Foreskin keratinocyte (primary cell): ENCODE measurements at places on chromosomes 16 and 17.

- no peak for DNase-seq
These were observed 8.5 kb downstream of the HS3ST6 start for GRCh38 chr16:1909561-1910231.

DNA sequence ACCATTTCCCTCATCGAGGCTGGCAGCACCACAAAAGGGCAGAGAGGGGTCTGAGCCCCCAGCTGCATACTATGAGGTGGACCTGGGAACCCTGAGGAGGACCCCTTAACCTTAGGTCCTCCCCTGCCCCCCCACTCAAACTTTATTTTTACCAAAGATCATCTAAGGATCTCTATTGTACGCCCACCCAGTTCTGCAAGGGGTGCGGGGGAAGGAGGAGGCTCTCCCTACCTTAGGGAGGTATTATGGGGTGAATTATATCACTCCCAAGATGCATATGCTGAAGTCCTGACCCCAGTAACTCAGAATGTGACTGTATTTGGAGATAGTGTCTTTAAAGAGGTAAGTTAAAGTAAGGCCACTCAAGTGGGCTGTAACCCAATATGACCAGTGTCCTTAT, 26.8 kb upstream of the EMP2 start:
- DNase-seq = no peak

GRCh38 chr17:2172077-2172851, 117.4 kb downstream of the HIC1 start:
- peak; percentile 58 for DNase-seq

GRCh38 chr16:66905633-66906539, 12.8 kb downstream of the CDH16 start:
- DNase-seq = peak; percentile 64

- DNase-seq = no peak
These were observed 92.8 kb downstream of the HS3ST3A1 start for GRCh38 chr17:13508896-13509295.

DNA sequence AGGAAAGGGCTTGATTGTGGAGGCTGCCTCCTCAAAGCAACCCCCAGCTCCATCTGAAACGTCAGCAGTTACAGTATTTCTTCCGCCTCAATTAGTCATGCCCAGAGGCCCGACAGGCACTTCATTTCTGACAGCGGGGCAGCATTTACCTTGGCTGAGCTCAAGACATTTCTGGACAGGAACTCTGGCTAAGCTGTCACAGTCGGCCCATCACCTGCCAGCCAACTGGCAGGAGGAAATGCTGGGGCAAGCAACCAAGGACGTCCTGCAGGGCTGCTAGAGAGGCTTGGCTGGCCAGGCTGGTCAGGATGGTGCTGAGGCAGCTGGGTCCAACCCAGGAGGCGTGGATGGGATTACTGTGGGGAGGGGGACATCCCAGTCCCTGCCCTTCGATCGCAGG, 27.8 kb downstream of the PLXDC1 start:
- DNase-seq = no peak

GRCh38 chr16:73006026-73006425, 41.9 kb downstream of the ZFHX3 start:
- no peak for DNase-seq

DNA sequence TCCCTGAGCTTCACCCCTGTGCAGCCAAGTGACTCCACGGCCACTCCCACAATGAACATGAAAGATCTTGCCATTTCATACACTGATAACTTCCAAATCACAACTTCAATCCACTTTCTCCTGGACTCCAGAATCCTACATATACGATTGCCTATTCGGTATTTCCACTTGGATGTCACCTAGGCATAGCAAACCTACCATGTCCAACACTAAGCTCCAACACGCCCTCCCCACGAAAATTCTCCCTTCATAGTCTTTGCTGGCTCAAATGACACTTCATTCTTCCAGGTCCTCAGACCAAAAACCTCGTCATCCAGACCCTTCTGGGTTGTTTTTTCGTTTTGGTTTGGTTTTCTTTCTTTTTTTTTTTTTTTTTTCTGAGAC, 1.9 kb downstream of the GLTPD2 start:
- DNase-seq = no peak

DNA sequence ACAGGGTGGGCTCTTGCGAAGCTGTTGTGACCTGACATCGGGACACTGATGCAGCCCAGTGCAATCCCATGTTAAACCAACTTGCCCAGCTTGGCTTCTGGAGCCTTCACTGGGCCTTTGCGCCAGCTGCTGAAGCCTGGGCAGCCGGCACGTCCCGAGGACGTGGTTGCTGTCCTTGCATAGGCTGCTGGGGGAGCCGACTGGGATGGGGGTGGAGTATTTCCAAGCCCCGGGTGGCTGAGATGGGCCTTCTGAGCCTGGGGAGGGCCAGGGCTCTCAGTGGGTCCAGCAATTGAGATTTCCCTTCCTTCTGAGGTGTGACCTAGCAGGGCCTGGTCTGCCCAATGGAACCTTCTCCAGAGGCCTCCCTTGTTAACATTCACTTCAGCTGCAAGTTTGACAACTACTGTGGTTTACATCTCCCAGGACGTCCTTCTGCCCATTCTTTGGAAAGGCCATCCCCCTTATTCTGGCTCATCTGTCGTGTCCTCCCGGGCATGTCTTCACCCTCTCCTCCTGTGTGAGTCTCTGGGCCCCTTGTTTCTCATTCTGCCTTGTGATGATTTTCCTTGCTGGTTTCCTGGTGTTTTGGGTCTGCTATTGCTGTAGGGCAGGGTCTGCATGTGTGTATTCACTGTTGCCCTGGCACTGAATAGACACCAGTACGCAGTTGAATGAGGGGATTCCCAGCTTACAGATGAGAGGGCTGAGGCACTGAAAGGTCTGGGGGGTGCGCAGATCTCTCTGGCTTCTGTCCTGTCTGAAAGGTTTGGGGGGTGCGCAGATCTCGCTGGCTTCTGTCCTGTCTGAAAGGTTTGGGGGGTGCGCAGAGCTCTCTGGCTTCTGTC, 34.4 kb downstream of the HAPSTR1 start:
- no peak for DNase-seq

GRCh38 chr16:21321736-21322135, 43.6 kb upstream of the CRYM start:
- no peak for DNase-seq

DNA sequence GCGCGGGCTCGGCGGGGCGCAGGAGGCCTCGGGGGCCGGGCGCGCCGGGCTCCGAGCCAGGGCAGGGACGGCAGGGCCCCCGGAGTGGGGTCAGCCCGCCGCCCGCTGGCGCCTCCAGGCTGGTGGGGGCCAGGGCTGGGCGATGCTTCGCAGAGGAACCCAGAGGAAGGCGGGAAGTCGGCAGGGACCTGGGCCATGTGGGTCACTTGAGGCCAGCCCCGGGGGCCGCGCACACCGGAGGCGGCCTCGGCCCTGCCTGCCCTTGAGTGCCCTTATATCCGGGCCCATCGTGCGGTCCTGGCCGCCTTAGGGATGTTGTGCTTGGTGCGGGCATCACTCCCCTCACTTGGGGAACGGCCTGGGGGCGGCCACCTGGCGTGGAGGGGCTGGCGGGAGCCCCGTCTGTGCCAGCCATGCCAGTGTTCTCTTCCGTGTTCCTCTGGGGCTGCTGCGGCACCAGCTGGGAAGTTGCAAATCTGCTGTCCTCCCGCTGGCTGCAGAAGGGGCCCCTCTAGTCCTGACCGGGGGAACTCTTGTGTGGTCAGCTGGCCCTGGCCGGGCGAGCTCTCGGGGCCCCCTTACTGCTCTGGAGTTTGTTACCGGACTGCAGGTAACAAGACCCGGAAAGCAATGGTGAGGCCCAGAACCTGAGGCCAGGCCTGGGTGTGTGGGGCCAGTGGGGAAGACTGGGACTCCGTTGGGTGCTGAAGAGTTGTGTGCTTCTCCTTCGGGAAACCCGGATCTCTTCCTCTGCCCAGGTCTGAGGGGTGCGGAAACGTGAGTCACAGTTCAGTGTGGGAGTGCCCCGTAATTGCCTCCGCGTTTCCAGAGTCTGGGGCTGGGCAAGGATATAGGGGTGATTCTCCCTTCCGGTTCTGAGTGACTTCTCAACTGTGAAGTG, 849 bp downstream of the CAPN15 start:
- peak; percentile 24 for DNase-seq

DNA sequence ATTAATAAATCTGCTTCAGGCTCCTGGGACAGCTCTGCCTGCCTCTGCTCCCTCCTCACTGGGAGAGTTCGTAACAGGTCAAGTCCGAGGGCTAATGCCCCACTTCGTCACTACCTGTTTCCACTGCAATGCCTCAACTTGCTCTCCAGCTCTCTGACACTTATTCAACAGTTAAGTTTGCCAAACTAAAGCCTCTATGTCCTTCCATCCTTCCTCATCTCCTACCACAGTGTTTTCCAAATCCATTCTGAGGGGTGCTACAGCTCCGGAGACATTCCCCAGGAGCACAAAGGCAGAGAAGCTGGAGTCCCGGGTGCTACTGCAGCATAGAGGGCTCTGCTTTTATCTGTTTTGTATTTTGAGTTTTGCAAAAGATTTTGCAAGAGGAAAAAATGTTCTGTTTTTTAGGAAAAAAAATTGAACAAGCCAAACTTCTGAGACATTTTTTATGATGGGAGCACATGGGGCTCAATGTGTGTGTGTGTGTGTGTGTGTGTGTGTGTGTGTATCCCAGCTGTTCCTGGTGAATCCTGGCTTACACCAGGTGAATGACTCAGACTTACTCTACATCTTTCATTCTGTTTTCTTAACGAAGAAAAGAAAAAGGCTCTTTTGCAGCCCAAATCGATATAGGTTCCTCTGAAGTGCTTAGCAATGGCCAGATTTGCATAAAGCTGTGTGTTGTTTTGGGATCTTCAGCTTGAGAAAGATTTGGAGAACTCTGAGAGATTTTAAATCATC, 46.1 kb upstream of the MYOCD start:
- peak; percentile 58 for DNase-seq

GRCh38 chr17:73770115-73770848, 126.0 kb upstream of the SDK2 start:
- DNase-seq = peak; percentile 24

DNA sequence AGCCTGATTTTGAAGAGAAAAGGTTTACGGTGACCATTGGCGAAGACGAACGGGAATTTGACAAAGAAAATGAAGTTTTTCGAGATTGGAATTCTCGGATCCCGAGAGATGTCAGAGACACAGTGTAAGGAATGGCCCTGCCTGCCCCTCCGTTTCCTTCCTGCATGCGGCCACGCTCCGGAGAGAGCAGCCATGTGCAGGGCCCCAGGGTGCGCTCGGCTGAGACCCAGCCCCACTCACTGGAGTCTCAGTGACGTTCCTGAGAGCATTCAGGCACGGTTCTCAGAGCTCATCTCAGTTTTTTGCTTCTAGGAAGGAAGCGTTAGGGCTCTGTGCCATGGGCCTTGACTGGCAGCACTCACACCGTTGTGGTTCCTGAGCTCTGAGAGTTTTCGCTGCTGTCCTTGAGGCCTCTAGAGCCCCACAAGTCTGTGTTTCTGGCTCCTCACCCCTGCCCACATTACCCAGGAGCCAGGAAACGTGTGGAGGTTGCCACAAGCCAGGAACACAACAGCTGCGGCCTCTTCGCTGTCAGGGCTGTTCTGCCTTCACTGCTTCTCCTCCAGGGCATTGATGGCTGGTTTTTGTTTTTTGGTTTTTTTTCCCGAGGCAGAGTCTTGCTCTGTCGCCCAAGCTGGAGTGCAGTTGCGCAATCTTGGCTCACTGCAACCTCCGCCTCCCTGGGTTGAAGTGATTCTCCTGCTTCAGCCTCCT, 29.8 kb downstream of the ZC3H18 start:
- no peak for DNase-seq

DNA sequence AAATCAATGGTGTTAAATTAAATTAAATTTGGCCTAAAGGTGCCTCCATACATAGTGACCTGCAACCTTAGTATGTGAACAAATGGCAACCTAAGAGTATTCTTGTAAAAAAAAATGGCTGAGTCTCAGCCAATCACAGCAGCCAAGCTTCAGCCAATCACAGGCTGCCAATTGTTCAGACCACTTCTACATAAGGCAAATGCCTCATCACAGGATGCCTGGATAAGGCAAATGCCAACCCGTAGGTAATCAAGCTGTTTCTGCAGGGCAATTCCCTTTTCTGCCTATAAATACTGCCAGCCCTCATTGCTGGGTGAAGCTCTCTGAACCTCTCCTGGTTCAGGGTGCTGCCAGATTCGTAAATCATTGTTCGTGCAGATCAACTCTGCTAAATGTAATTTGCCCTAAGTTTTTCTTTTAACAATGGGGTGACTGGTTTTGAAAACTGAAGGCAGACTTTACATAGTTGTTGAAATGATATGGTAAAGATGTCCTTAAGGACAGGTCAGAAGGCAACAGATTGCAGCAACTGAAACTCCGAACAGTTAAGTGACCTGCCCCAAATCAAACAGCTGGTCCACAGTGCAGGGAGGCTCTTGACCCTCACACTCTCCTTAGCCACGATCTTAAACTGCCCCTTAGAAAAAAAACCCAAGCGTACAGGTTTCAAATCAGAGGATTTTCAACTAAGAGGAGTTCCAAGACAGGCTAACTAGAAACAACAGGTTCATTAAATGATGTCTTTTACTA, 50.3 kb downstream of the N4BP1 start:
- DNase-seq = no peak
